ENCODE measurements at places on chromosomes 16 and 17.

- no peak for DNase-seq
Observed at GRCh38 chr16:138049-138417, 440 bp downstream of the NPRL3 start.

DNA sequence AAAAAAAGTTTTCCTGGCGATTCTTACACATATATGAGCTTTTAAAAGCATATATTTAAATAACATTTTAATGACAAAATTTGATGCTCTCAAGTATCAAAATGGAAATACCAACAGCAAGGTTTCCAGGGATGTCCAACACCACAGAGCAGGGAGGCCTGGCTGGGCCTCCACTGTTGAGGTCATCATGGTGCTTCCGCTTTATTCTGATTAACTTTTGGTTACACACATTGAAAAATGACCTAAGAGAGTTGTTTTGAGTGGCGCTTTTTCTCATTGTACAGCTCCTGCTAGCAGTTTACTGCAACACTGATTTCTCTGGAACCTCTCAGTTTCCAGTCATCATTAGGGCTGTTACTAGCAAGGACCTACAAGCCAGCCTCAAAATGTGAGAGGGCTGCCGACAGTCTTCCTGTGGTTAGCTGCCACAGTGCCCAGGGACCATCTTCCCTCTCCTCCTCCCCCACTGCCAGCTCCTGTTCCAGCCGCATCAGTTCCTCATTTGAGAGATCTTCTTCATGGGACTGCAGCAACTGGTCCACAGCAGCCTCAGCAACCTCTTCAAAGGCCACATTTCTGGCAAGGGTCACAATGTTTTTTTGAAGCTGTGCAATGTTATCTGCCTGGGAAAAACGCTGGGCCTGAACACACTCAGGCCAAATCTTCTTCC lies 21.3 kb downstream of the DEF8 start:
- DNase-seq, result peak; percentile 69

DNA sequence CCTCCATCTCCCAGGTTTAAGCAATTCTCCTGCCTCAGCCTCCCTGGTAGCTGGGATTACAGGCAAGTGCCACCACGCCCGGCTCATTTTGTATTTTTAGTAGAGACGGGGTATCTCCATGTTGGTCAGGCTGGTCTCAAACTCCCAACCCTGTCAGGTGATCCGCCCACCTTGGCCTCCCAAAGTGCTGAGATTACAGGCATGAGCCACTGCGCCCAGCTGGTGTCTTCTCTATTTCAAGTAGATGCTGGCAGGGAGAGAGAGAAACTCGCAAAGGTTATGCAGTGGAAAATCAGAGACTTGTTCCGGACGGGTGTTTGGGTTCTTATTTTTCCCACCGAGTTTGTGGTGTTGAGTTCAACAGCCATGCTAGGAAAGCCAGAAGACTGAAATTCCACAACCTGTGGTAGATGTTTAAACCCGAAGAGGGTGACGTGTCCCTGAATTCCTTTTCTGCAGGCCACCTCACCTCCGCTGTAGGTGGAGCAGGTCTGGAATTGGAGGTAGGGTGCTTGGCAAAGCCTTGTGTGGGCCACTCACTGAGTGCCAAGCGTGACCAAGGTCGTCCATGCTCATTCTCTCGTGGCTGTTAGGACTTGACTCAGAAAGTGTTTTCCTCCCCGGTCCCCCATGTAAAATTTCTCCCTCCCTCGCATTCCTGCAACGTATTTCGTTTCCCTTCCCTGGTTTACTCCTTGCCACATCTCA lies 7.3 kb upstream of the ZDHHC7 start:
- DNase-seq, result no peak

GRCh38 chr17:15920758-15921239 lies 24.1 kb upstream of the ADORA2B start:
- DNase-seq, result no peak

GRCh38 chr16:12764813-12765488 lies 38.7 kb downstream of the CPPED1 start:
- no peak for DNase-seq

GRCh38 chr16:72978212-72978611 lies 69.7 kb downstream of the ZFHX3 start:
- DNase-seq, result no peak

- DNase-seq, result no peak
Observed at GRCh38 chr16:13833515-13833914, 86.4 kb upstream of the ERCC4 start.

- DNase-seq, result no peak
Observed at GRCh38 chr17:29179232-29180033, 765 bp downstream of the MYO18A start.

- no peak for DNase-seq
Observed at GRCh38 chr16:86242244-86243122, 267.8 kb upstream of the FOXF1 start.

- no peak for DNase-seq
Observed at GRCh38 chr17:80289616-80290015, 29.0 kb downstream of the RNF213 start.

All from KG1 (cell line).